NCI-H82 (cell line): ENCODE measurements at places on chromosomes 7 and 10.

- DNase-seq: no peak
Measured at GRCh38 chr7:901041-901387, 24.7 kb downstream of the GET4 start.

DNA sequence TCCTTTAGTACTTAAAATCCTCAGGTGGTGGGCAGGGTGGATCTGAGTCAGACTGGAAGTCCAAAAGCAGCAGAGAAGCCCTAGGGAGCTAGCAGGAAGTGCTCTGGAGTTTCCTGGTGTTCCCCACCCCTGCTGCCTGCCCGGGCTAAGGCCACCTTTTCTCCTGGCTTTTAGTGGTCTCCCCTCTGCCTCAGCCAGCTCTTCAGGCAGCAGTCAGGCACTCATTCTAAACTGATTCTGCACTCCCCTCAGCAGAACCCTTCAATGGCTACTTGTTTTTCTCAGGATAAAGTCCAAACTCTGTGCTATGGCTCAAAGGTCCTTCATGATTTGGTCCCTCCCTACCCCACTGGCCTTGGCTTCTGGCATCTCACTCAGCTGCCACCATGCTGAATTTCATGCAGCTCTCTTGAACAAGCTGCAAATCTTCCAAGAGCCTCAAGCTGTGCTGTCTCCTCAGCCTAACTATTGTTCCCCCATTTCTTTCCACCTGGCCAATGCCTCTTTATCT, 28.9 kb upstream of the DNMBP start:
- DNase-seq: no peak

DNA sequence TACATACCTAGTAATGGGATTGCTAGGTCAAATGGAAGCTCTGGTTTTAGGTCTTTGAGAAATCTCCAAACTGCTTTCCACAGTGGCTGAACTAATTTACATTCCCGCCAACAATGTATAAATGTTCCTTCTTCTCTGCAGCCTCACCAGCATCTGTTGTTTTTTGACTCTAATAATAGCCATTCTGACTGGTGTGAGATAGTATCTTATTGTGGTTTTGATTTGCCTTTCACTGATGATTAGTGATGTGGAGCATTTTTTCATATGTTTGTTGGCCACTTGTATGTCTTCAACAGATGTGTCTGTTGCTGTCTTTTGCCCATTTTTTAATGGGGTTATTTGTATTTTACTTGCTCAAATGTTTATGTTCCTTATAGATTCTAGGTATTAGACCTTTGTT, 675.5 kb downstream of the SUGCT start:
- no peak for DNase-seq

- no peak for DNase-seq
Measured at GRCh38 chr7:64832136-64832535, 37.9 kb downstream of the ZNF138 start.

- no peak for DNase-seq
Measured at GRCh38 chr10:69366738-69367137, 50.0 kb downstream of the TACR2 start.

DNA sequence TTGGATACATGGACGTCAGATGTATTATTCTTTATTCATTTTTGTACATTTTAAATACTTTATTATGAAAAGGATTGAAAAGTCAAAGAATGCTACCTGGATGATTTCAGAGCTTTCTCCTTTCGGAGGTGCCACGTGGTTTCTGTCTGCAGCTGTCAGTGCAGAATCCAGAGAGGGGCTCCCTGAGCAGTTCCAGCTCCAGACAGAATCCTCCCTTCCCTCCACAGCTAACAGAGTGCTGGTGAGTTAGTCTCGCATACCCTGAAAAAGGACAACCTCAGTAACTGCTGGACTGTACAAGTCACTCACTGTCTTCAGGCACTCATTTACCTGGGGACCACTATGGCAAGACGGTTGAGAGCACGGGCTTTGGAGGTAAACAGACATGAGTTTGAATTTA, 10.9 kb downstream of the DNMBP start:
- no peak for DNase-seq

GRCh38 chr10:77949167-77949566, 22.6 kb upstream of the DLG5 start:
- peak; percentile 66 for DNase-seq

GRCh38 chr7:93219868-93220267, 6.4 kb downstream of the HEPACAM2 start:
- no peak for DNase-seq

DNA sequence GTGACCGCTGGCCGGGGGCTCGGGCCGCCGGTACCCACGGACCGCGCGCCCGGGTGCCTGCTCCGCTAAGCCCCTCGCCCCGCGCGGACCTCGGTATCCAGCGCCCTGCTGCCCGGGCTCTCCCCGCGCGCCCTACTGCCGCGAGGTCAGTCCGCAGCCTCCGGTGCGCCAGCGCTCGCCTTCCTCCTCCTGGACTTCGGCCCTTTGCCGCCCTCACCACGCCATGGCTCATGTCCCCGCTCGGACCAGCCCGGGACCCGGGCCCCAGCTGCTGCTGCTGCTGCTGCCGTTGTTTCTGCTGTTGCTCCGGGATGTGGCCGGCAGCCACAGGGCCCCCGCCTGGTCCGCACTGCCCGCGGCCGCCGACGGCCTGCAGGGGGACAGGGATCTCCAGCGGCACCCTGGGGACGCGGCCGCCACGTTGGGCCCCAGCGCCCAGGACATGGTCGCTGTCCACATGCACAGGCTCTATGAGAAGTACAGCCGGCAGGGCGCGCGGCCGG, 483 bp downstream of the GDF10 start:
- DNase-seq: no peak

DNA sequence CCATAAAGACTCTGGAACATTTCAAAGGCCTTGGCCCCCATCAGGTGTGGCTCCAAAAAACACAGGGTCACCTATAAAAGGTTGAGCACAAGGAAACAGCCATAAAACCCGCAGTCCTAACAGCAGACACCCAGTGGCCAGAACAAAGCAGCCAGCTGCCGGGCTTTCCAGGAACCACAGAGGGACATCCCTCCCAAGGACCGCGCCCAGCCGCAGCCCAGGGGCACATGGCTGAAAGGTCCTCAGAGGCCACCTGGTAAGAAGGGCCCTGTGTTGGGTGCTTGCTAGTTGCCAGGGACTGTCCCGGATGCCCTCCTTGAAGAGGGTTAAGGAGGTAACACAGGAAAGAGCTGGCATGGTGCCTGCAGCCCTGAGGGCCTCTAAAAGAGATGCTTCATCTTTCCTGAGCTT, 32.7 kb downstream of the KCNMA1 start:
- DNase-seq: no peak

- DNase-seq: no peak
Measured at GRCh38 chr7:95715274-95715673, 57.1 kb upstream of the DYNC1I1 start.

DNA sequence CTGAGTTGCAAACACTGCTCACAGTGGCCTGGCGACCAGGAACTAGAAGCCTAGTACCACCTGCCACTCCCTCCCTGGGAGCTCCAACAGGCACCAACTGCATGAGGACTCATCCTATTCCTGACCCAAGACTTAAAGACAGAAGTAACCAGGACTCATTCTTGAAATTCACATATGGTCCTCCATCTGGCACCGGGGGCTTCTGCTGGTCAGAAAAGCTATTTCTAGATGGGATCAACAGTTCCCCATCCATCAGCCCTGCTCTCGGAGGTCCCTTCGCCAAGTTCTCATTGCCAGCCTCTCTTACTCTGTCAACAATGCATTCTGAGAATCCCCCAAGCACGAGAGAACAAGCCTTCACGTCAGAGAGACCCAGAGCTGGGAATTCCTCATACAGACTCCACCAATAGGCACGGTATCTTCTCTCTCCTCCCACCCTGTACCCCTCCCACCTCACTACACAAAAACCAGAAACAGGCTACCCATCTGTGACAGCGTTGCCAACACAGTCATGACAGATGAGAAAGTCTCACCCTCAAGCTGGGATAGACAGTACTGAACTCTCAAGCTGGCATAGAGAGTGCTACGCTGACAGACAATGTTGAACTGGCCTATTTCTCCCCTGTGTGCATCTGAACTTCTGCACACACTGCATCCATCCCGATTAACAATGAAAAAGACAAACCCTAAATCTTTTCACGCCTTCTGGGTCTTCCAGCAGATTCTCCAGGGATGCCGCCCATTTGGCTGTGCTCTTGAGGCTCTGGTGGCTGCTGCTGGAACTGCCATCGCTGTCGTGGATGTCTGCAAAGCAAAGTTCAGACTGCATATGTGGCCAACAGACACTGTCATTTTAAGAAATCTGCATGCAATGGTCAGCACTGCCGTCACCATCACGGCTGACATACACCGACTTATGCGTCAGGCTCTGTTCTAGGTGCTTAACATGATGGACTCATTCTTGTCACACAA, 15.6 kb downstream of the RGS10 start:
- peak; percentile 69 for DNase-seq

DNA sequence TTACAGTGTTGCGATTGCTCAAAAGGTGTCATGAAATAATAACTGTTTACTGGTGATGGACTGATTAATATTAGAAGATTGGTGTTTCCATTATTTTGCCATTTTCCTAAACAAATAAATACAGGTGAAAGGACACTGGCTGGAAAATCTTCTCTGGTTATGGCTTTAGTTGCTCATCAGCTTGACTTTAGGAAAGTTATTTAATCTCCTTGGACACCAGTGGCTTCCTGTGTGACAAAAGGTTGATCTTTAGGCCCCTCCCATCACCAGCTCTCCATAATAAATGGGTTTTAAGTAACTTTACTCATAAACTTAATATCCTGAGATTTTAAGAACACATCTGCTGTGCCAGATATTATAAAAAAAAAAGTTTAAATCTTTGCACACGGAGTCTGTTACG, 737 bp downstream of the CABCOCO1 start:
- DNase-seq: peak; percentile 1

GRCh38 chr7:140898786-140899536, 25.8 kb downstream of the BRAF start:
- DNase-seq: peak; percentile 37

DNA sequence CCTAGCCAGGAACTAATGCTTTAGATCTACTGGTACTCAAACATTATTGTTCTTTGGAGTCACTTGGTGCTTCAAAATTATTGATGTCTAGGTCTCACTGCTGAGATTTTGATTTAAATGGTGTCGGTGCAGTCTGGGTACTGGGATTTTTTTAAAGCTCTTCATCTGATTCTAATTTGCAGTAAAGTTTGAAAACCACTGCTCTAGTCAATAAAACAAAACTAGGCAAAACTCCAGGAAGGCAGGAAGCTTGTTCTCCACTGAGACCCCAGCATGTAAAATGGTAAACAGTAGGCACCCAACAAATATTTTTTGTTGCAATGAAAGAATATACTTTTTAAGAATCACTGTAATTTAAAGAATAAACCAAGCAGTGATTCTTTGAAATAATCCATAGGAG, 49.7 kb downstream of the ADD3 start:
- no peak for DNase-seq

GRCh38 chr10:121187391-121187790, 336.2 kb downstream of the WDR11 start:
- DNase-seq: no peak

DNA sequence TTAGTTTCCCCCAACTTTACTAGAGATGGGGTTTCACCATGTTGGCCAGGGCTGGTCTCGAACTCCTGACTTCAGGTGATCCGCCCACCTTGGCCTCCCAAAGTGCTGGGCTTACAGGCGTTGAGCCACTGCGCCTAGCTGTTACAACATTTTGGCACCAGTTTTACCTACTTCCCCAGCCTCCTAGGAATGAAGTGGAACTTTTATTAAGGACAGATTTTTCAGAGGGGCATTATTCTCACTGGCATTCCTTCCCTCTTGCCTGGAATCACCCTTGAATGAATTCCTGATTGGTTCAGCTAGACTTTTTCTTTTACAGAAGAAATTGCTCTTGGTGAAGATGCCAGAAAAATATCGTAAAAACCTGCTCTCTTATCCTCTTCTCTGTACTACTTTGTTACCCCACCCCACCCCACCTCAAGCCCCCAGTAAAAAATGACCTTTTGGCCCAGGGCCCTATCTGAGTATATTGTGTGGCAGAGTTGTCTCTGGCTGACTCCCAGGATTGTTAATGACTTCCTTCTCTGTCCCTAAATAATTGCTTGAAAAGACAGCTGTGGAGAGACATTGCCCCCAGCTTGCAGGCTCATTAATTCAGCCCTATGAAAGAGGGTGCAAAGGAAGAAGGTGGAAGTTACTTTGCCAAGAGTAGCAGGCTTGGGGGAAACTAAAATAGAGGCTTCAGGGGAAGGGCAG, 189.6 kb downstream of the AUTS2 start:
- peak; percentile 22 for DNase-seq

GRCh38 chr7:5647816-5648215, 133.6 kb downstream of the RNF216 start:
- DNase-seq: no peak

DNA sequence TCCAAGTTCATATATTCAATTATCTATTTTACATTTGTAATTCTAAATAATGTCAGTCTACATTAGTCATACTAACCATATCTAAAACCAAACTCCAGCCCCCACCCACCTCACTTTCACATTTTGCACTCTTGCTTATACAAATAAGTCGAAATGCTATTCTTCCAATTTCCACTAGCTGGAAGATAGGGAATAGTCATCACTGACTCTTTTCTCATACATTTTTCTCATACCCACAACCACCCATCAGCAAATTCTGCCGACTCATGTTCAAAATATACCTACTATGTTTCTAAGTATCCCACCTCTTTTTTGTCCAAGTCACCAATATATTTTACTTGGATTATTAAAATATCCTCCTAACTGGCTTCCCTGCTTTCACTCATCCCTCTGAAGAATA, 93.2 kb upstream of the DGKB start:
- DNase-seq: no peak

DNA sequence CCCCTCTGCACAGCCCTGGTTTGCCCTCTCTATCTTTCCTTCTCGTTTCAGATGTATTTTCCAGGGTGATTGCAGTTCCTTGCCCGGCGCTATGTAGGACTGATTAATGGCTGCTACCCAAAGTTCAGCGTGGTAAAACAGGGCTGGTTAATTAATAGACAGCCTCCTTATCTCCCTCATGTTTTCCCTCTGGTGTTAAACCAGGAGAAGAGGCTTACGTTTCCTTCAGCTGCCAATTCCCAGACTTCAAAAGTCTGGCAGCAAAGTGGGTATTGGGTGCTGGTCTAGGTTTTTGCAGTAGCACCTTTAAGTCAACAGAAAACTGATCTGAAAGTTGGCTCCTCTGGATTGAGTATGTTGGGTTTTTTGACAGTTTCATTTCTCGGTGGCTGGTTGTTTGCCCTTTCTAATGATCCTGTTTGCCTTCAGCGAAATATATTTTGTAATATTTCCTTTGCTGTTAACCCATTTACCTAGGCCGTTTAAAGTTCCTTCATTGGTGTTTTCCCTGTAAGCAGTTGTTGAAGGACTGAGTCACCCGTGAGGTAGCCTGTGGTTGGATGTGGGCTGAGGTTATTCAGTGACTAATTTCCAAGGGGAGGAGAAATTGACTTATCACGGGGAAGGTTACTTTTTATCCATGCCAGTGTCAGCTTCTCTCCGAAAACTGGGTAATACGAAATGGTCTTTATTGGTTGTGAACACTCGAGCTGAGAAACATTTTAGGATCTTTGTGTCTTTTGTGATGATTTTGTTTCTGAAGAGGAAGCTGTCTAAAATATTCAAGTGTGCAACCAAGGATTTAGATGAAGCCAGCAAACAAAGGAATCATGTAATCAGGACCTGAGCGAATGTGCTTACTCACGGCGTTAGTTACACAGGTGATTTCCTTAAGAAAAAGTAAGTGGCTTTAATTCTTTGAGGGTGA, 257.2 kb downstream of the KIAA1217 start:
- no peak for DNase-seq

- no peak for DNase-seq
Measured at GRCh38 chr10:99497343-99498025, 35.3 kb upstream of the NKX2-3 start.
